ENCODE measurements at places on chromosomes 7 and 10. TPM values are rescaled to one million over a fixed set of nuclear protein-coding genes. Genes with fewer than 3 reads are reported as not detected.

DNA sequence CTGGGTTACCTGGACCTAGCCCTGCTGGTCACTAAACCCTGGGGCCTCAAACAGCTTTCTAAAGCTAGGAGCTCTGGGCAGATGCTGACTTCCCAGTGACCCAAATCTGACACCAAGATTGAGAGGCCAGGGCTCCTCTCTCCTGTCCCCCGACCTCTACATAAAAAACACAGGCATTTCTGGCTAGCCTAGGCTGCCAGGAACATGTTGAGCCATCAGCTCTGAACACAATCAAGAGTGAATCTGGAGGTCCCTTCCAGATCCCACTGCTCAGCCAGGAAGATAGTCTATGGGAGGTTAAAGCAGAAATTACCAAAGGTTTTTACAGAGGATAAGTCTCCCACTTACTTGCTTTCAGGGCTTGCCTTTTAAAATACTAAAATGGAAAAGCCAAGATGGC is 22.1 kb upstream of the PDE1C start:
- DNase-seq = no peak
- H3K4me1 ChIP-seq = peaks cover 7% of the 10 kb centered on the region
- no peaks in the 10 kb centered on the region for H3K36me3 ChIP-seq
- H3K27ac ChIP-seq = no peak overlapping the region
- H3K27me3 ChIP-seq = no peaks in the 10 kb centered on the region
- no peak overlapping the region for H3K4me3 ChIP-seq

- no peak overlapping the region for H3K27ac ChIP-seq
- H3K4me3 ChIP-seq = no peak overlapping the region
- no peaks in the 10 kb centered on the region for H3K36me3 ChIP-seq
- H3K27me3 ChIP-seq = no peaks in the 10 kb centered on the region
- no peak for DNase-seq
Observed at GRCh38 chr7:41047211-41047610, 655.7 kb downstream of the INHBA start.

DNA sequence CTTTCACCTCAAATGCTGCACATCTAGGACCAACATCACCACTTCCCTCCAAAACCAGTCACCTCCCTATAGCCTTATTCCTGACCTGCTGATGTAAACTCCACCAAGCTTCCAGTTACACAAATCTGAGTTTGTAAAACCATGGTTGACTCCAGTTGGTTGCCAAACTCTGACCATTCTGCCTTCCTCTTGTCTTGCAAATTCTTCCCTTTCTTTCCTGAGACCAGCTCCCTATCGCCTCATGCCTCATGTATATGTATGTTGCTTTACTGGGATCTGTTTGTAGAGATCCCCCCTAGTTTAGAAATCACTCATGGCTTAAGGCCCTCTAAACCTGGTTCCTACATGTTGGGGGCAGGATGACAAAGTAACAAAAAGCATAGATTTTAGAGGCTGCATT is 31.3 kb downstream of the PAX2 start:
- no peaks in the 10 kb centered on the region for H3K4me1 ChIP-seq
- DNase-seq = no peak
- H3K4me3 ChIP-seq = no peak overlapping the region

The SMKR1 gene
- polyA plus RNA-seq = 0.76 TPM

DNA sequence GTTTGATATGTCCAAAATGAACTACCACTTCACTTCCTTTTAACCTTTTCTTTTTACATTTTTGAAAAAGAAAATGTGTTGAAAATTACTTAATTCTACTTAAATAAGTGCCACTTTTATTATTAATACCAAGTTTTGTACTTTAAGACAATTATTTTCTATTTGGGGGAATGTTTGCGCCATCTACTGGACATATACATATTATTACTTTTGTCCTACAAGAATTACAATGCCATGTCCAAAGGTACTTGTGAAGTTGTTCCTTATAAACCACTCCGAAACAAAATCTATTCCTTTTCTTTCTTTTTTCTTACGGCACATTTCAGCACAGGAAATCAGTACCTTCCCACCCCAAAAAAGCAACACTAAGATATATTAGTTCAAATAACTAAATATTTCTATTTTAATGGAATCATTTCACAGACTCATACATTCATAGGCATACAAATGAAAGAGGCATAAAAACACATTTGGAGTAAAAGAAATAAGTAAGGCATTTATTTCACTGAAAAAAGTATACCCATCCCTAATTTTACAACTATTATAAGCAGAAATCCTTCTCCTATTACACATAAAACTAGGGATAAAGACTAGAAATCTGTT is 169.9 kb downstream of the RNF133 start:
- H3K27ac ChIP-seq = no peak overlapping the region
- no peak overlapping the region for H3K4me3 ChIP-seq
- no peak for DNase-seq
- no peaks in the 10 kb centered on the region for H3K27me3 ChIP-seq
- H3K36me3 ChIP-seq = no peaks in the 10 kb centered on the region

DNA sequence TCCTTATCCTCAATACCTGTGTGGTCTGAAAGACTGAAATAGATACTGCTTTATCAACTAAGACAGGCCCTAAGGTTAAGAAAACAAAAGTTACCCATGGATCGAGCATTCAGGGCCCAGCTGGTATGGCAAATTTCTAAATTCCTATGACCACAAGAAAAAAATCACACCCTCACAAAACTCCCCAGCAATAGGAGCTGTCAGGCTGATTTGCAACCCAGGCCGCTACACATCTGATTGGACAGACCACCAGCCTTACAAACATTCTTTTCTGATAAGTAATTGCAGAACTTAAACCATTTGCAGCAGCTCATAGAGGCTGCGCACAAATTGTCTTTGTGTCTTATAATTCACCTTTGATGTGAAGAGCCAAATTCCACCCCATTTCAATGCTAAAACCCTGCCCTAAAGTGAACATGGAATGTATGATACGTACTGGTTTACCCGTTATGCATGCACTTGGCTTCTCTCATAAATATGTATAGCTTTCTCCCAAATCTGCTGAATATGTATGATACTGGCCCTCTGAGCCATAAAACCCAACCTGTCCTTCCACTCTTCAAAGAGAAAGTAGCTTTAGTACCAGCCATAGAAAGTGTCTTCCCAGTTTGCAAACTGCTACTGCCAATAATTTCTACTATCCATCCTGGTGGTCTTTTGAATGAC is 842.5 kb downstream of the GRID1 start:
- H3K27me3 ChIP-seq = no peaks in the 10 kb centered on the region
- no peak overlapping the region for H3K27ac ChIP-seq
- peaks cover 17% of the 10 kb centered on the region for H3K4me1 ChIP-seq
- DNase-seq = no peak

The CUZD1 gene
- 0.93 TPM for polyA plus RNA-seq

The LRRC17 gene
- 0.20 TPM for polyA plus RNA-seq

GRCh38 chr7:1096156-1097119 is 8.5 kb downstream of the GPER1 start:
- no peak overlapping the region for H3K27ac ChIP-seq
- H3K4me1 ChIP-seq = peaks cover 14% of the 10 kb centered on the region
- no peaks in the 10 kb centered on the region for H3K27me3 ChIP-seq
- no peak for DNase-seq
- H3K36me3 ChIP-seq = peaks cover 3% of the 10 kb centered on the region
- no peak overlapping the region for H3K4me3 ChIP-seq

DNA sequence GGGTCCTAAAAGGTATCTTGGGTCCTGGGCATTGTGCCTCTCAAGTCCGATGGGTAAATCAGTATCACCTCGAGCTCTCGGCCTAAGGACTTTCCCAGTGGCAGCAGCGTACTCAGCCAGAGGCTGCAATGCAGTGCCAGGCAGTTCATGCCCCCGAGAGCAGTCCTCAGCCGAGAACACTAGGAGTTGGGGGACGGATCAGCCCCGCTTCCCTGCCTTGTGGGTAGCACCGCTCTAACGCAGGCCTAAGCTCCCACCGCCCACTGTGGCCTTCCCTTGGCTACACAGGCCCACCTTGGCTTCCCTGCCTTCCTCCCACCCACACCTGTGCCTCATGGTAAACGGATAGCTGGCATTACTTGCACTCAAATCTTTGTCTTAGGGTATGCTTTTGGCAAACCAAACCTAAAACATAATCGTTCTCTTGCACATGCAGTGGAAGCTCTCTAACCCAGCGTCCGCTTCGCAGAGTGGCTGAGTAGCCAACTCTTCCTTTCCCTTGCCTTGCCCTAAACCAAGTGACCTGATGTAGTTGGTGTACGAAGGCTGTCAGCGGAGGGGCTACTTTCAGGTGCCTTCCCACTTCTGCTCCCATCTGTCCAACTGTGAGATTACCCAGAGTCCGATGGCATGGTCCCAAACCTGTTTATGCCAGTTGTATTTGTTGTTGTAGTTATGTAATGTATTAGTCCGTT is 73.2 kb upstream of the CHST15 start:
- no peak overlapping the region for H3K4me3 ChIP-seq
- H3K27ac ChIP-seq = no peak overlapping the region

DNA sequence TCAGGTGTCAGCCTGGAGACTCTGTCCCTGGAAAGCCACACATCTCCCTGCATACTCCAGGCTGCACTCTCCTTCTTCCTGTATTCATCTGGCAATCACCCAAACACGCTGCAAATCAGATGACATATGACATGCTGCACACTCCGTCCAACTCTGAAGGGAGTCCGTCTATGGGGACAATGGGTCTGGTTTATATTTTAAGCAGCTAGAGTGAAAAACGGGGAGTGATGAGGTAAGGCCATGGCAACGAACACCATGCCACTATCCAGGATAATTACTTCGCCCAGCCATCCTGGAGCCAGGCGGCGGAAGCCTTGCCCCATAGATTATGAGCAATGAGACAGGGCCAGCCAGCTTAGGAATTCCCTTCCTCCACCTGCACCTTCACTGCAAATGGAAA is 140.1 kb downstream of the PLXNA4 start:
- no peak for DNase-seq
- H3K4me3 ChIP-seq = no peak overlapping the region
- H3K4me1 ChIP-seq = peaks cover 3% of the 10 kb centered on the region

The SEMA3C gene
- polyA plus RNA-seq = 142 TPM

GRCh38 chr10:34768261-34768971 is 46.7 kb downstream of the PARD3 start:
- H3K27ac ChIP-seq = peak overlapping the region; percentile 83
- no peak overlapping the region for H3K4me3 ChIP-seq
- no peaks in the 10 kb centered on the region for H3K27me3 ChIP-seq
- no peaks in the 10 kb centered on the region for H3K36me3 ChIP-seq
- peaks cover 82% of the 10 kb centered on the region for H3K4me1 ChIP-seq
- no peak for DNase-seq

The RBM20 gene
- polyA plus RNA-seq = 0.04 TPM

GRCh38 chr7:26667514-26668133 is 196.8 kb downstream of the SKAP2 start:
- DNase-seq = peak; percentile 66
- peaks cover 8% of the 10 kb centered on the region for H3K4me1 ChIP-seq
- H3K4me3 ChIP-seq = no peak overlapping the region
- no peak overlapping the region for H3K27ac ChIP-seq
- H3K27me3 ChIP-seq = no peaks in the 10 kb centered on the region

GRCh38 chr10:63072951-63073350 is 60.2 kb upstream of the NRBF2 start:
- peaks cover 9% of the 10 kb centered on the region for H3K4me1 ChIP-seq
- DNase-seq = no peak
- H3K36me3 ChIP-seq = no peaks in the 10 kb centered on the region
- H3K4me3 ChIP-seq = no peak overlapping the region
- no peaks in the 10 kb centered on the region for H3K27me3 ChIP-seq

Measured in keratinocyte (primary cell).